ENCODE measurements at places on chromosomes 12 and 14.

DNA sequence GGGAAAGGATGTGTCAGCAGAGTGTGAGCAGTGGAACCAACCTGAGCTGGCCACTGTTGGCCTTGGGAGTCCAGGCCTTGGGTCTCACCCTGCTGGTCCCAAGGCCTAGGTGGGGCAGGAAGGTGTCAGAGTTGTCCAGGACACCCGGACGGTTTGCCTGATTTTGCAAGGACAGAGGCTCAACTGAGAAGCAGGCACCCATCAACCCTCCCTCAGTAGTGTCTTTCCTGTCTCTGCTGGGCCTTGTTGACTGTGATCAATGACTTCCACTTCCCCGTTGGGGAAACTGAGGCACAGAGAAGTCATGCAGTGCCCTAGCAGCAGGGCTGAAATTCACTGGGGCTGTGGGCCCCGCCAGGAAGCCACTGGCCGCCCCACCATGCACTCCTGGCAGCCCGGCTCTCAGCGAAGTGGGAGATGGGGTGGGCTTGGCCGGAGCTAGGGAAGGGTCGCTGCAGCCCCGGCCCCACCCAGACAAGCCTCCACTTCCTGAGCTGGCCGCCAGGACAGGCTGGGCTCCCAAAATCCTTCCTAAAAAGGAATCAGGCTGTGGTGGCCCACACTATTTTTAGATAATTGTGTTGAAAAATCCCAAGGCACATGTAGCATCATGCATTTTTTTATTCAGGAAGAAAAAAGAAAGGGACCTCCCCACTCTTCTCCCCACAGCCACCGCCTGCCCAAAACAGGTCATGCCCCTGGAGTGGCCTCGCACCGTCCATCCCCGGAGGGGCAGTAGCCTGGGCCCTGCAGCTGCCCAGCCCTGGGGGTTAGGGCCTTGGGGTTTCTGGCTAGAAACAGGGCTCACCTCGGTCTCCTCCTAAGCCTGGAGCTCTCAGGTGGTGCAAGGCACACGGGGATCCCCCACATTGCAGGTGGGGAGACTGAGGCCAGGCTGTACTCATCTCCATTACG is 127.4 kb downstream of the CALM1 start:
- DNase-seq, result no peak

DNA sequence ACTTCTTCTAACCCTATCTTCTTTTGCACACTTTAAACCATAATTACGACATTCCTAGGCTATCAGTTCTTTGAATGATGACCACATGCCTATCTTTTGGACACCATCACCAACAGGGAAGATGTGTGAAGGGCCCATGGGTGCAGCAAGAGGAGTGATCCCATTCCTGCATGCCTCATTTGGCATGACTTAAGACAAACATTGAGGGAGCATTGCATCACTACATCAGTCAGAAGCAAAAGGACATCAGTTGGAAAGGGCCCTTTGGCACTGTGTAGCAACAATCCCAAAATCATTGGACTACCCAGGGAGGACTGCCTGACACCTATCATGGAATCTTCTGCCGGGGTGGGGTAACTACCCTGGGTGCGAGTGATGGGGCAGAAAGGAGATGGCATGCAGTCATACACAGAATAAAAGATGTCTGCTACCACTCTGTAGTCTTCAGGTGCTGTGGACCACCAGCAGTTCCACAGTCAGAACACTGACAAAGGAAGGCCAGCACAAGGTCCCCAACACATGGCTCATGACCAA is 10.7 kb upstream of the TMBIM6 start:
- DNase-seq, result no peak

DNA sequence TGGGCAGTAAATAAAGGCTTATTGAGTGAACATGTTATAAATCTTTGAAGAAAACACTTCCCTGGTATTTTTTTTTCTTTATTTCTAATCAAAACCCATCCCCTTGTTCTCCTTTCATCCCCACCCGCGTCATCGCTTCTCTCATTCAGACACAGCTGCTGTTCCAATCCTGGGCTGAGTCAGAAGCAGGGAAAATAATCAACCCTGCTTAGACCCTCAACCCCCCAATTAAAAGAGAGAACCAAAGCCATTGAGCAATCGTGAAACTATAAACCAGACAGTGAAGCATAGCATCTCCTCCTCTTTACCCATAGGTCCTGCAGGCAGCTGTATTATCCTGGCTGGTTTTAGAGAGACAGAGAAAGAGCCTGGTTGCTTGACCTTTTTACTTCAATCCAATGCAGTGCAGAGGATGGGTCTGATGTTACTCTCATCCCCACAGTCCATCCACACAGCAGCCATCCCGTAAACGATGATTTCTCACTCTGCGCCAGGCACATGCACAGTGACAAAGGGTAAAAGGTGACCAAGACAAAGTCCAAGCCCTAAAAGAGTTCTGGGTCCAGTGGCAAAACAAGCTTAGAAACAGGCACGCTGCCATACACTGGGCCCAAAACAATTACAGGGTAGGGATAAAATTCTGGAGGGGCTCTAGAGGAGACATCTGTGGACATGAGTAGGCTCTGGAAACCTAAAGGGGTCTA is 238.3 kb downstream of the GALC start:
- no peak for DNase-seq

DNA sequence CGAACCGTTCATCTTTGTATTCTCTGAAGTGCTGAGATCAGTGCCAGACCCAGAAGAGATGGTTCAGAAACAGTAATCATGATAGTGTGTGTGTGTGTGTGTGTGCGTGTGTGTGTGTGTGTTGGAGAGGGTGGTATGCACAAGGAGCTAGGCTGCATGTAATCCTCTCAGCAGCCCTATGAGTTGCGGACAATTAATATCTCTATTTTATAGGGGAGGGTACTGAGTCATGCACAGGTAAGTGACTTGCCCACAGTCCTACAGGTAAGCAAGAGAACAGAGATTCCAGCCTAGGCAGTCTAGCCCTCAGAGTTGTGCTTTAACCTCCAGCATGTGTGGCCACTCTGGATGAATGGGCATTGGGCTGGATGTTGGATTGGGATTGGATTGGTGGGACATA is 27.9 kb upstream of the TCL1A start:
- no peak for DNase-seq

DNA sequence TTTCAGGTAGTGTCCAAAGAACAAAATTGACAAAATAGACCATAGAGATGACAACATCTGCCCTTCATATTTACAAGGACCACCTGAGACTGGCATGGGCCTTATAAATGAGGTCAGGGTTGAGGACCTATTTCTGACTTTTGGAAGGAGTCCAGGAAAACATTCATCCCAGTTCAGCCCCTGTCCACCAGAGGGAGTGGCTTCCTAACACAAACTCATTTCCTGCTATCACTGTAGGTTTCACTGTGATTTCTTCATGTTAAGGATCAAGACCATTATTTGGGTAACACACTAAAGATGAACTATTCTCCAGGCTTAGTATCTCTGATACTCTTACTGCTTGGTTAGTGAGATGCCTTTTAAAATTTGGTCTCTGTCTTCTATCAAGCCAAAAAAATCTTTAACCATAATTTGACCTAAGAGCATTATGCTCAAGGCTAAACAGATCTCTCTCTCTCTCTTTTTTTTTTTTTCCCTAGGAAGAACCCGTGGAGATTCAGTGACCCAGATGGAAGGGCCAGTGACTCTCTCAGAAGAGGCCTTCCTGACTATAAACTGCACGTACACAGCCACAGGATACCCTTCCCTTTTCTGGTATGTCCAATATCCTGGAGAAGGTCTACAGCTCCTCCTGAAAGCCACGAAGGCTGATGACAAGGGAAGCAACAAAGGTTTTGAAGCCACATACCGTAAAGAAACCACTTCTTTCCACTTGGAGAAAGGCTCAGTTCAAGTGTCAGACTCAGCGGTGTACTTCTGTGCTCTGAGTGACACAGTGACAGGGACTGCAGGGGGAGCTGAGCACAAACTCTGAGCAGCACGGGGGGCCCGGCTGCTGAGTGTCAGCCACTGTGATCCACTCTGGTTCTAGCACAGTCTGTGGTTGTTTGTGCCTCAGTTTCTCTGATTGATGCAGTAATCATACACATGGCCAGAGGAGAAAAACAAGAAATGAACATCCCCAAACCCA is 267.6 kb upstream of the OR4E1 start:
- DNase-seq, result no peak

DNA sequence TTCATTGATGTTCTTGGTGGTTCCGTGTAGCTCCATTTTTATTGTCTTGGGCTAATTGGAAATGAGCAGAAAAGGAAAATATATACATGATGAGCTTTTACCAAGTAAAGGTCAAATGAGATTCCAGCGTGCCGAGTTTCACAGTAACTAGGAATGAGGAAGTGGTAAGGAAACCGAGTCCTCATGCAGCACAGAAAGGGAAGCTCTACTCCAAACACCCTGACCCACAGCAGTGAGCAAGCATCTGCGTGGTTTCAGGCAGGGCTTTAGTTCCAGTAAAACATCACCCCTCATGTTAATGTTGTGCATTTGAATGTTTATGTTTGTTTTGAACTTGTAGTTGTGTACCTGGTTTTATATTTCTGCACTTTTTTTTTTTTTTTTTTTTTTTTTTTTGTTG is 208.0 kb downstream of the SLC41A2 start:
- DNase-seq, result no peak

DNA sequence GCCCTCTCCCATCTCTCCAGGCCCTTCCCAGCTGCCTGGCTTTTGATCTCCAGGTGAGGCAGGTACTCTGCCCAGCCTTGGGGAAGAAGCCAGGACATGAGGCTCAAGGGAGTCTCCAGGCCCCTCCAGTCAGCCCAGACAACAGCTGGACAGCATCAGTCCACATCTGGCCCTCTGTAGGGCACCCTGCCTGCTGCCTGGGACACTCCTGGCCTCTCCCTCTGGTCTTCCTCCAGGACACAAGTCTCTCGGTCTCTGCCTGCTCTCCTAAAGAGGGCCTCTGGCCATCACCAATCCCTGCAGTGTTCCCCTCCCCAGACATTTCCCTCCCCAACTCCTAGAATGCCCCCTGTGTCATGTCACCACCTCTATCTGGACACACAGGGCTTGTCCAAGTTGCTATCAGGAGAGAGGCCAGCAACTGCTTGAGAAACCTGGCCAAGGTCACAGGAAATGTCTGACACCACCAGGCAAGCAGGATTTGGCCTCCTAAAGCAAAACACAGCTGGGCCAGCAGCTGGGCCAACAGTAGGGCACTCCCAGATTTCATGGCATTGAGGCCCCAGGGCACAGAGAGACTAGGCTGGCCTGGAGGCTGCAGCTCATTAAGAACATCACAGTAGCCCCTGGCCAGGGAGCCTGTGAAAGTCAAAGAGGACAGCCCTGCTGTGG is 29.0 kb downstream of the LTBP2 start:
- no peak for DNase-seq

DNA sequence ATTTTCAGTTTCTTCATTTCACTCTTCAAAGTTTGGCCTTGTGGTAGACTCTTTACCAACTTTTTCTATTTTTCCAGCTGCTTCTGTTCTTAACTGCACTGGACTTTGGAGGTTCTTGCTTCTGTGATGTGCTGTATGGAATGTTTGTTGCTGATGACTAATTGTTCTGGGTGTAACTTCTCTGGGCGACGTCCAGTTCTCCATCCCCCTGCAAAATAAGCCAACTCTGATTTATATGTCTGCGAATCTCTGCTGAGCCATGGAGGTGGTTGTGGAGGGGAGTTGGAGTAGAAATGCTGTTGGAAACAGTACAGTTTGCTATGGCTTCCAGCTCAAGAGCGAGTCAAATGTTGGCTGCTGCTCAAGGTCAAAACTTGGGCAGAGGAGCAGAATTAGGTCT is 113.9 kb upstream of the DYRK2 start:
- DNase-seq, result no peak

DNA sequence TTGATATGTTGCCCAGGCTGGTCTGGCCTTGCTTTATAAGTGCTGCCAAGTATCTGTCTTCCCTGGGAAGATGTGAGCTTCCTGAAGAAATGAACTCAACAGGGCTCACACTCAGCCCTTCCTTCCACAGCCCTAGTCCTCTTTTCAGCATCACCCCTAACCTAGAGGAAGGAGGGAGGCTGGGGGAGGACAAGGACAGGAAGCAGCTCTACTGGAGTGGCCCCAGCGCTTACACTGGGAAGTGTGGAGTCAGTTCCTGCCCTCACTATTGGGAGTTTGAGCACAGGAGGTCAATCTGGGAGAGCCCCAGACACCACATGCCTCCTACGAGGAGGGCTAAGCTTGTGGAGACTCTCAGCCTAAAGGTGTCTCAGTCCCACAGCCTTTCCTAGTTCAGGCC is 16.8 kb downstream of the GALNT6 start:
- no peak for DNase-seq

- peak; percentile 92 for DNase-seq
Observed at GRCh38 chr12:27703720-27704452, 6.7 kb upstream of the MRPS35 start.

- DNase-seq, result no peak
Observed at GRCh38 chr12:127942981-127943380, 324.0 kb upstream of the TMEM132C start.

DNA sequence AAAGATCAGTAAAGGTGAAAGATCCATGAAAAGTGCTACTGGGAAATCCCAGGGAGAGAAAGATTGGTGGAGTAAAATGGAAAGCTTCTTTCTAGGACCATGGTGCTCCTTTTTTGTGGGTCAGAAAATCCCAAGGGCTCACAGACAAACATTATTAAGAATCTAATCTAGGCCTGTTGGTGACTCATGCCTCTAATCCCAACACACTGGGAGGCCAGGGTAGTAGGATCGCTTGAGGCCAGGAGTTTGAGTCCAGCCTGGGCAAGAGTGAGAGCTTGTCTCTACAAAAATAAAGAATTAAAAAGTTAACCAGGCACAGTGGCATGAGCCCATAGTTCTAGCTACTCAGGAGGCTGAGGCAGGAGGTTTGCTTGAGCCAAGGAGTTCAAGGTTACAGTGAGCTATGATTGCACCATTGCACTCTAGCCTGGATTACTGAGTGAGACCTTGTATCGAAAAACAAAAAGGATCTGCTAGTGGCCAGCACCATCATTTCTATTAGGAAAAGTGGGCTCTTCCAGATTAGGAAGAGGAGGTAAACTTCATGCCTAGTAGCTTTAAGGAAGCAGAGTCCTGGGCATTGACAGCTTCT is 43.0 kb downstream of the TXNRD1 start:
- DNase-seq, result no peak

GRCh38 chr12:111168009-111168900 is 200.6 kb downstream of the PHETA1 start:
- no peak for DNase-seq

GRCh38 chr12:29879606-29880308 is 96.0 kb upstream of the TMTC1 start:
- no peak for DNase-seq

DNA sequence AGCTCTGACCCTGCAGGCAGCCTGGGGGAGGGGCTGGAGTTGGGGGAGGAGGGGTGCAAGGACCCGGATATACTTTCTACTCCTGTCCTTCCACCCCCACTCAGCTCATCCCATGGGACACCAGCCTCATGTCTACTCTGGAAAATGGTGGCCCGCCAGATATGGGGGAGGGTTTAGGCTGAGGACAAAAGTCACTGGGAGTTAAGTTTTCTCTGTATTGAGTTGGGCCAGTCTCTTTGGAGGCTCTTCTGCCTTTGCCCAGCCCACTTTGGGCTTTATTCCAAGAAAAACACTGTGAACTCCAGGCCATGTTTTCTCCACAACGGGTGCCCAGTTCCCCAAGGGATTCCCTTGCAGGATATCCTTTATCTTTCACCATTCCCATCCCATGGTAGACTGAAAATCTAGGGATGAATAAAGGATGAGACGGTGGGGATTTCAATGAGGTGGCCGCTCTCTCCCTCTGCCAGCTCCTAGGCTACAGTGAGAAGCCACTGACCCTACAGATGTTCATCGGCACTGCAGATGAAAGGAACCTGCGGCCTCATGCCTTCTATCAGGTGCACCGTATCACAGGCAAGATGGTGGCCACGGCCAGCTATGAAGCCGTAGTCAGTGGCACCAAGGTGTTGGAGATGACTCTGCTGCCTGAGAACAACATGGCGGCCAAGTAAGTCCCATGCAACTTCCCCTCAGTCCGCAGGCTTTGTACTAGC is 4.9 kb downstream of the NFATC4 start:
- no peak for DNase-seq

All from NCI-H1694 (cell line).